Kasumi-1 (cell line): ENCODE measurements at places on chromosomes 3 and 15.

DNA sequence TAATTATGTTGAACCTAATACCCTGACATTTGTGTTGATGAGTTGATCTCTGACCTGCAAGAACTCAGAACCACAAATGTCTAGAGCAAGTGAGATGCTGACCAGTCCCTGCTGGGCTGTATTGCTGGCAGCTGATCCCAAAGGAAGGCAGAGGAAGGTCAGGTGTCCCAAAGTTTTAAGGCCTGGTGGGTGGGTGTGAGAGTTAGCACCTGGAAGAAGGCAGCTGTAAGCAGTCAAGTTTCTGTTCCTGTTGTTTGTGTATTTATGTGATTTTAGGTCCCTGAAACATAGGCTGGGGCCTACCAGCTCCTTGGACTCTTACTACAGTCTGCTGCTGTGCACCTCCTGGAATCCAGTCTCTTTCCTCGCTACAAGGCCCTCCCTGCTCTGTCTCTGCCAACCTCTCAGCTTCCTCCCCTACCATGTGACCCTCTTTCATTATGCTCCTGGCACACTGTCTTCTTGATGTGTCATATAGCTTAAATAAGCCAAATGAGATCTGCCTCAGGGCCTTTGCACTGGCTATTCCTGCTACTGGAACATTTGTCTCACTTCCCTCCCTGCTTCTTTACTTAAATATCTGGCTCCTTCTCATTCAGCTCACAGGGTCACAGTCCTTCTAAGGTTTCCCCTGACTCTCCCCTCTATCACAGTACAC is 31.0 kb upstream of the ATOSA start:
- no peak for DNase-seq

DNA sequence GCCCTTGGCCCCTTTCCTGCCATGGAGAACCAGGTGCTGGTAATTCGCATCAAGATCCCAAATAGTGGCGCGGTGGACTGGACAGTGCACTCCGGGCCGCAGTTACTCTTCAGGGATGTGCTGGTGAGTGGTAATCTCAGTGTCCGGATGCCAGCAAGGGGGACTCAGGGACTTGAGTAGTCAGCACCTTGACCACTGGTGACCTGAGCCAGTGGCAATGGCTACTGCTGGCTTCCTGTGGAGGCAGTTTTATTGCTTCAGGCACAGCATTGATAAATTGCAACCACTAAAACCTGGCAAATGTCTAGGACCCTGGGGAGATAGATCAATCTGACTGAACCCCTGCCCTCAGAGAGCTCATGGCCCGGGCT is 830 bp downstream of the MAP2K5 start:
- no peak for DNase-seq

DNA sequence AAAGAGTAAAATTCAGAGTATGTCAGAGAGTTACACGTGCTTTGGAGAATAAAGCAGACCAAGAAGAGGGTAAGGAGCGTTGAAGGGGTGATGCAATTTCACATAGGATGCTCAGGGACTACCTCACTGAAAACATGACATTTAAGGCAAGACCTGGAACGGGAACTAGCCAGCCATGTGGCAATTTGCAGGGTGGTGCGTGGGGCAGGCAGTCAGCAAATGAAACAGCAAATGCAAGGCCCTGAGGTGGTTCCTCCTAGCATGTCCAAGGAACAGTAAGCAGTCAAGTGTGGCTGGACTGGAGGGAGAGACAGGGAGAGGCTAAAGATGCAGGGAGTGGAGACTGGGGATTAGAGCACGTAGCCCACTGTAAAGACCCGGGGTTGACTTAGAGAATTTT is 146.1 kb upstream of the LPP start:
- DNase-seq = no peak

DNA sequence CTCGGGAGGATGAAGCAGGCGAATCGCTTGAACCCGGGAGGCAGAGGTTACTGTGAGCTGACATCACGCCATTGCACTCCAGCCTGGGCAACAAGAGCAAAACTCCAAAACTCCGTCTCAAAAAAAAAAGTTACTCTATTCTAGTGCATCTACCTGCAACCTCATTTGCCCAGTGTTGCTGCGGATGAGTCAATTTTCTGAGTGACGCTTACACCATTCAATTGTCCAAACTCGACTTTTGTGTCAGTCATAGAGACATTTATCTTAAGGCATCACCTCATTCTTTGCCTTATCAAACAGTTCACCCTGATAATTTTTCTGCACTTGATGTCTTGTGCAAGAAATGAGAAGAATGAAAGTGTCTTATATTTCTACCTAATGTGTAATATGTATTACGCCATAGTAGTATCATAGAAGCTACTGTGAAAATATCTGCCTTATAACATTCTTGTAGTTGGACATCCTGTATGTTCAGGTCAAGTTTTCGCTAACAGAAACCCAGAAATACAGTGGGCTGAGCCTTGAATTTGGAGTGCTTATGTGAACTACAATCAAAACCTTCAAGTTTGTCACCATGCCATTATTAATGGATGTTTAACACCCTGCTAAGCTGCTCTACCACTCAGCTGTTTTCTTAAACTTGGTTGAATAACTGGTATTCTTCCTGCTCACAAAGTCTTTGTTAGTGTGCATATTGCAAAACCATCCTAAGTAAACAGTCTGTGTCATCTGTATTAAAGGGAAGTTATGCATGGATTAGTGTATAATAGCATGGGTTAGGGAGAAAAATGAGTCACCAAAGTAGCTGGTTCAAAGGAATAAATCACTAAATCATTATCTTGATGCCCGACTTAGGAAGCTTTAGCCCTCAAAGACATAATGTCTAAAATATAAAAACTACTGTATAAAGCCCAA is 531.0 kb upstream of the NR2F2 start:
- no peak for DNase-seq

DNA sequence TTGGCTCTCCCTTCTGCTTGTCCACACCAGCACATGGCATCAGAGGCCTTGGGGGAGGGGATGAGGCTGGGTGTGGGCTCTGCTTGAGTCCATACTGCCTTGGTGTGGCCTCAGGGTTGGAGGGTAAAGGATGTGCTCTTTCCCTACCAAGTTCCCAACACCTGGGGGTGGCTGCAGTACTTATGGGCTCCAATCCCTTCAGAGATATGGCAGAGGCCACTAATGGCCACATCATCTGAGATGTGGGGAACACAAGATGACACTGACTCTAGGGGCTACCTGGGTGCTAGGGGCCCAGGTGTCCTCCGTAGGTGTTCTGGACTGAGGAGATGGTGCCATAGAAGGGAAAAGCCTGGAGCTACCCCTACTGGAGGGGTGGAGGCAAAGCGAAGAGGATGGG is 6.9 kb downstream of the CXCR6 start:
- no peak for DNase-seq

GRCh38 chr15:88992912-88993376 is 79.8 kb upstream of the MFGE8 start:
- no peak for DNase-seq
